ENCODE measurements at places on chromosomes 4 and X. TPM values are rescaled to one million over a fixed set of nuclear protein-coding genes. Genes with fewer than 3 reads are reported as not detected.

HHIP gene
- 0.29 TPM for total RNA-seq

PNMA6F gene
- not detected for total RNA-seq

TMPRSS11F gene
- not detected for total RNA-seq

PWWP3B gene
- total RNA-seq = 1.8 TPM

DNA sequence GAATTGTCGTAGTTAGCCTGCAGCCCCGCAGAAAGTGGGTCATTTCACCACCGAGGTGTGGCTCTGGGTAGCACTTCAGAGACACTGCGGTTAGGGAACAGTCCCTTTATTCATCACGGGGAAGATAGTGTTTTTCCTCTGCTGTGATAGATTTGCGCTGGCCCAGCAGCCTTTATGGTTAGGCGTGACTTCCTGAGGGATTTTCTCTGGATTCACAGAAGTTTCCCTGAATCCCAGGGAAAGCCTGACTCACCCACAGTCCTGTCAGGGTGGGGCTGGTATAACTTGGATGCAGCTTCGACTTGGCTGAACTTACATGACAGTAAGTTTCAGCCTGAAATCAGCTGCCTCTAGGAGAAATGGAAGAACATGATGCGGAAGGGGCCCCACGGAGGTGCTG lies 196.3 kb upstream of the HHIP start:
- no peaks in the 10 kb centered on the region for H3K27me3 ChIP-seq
- H3K27ac ChIP-seq = no peak overlapping the region
- DNase-seq = peak; percentile 46

GRCh38 chr4:18075823-18076433 lies 54.4 kb upstream of the LCORL start:
- H3K36me3 ChIP-seq = no peaks in the 10 kb centered on the region
- no peak for DNase-seq
- H3K27ac ChIP-seq = no peak overlapping the region
- H3K4me3 ChIP-seq = no peak overlapping the region
- no peaks in the 10 kb centered on the region for H3K4me1 ChIP-seq

GRCh38 chrX:125953814-125954213 lies 212.3 kb downstream of the DCAF12L2 start:
- DNase-seq = no peak
- no peaks in the 10 kb centered on the region for H3K36me3 ChIP-seq
- no peaks in the 10 kb centered on the region for H3K4me1 ChIP-seq
- H3K27me3 ChIP-seq = no peaks in the 10 kb centered on the region

- H3K27ac ChIP-seq = no peak overlapping the region
- peaks cover 24% of the 10 kb centered on the region for H3K4me1 ChIP-seq
- no peaks in the 10 kb centered on the region for H3K27me3 ChIP-seq
- H3K36me3 ChIP-seq = no peaks in the 10 kb centered on the region
Measured at GRCh38 chr4:156939801-156940200, 31.8 kb downstream of the PDGFC start.

GRCh38 chrX:102959471-102959870 lies 22.4 kb downstream of the RAB40AL start:
- no peak overlapping the region for H3K27ac ChIP-seq
- DNase-seq = no peak

DNA sequence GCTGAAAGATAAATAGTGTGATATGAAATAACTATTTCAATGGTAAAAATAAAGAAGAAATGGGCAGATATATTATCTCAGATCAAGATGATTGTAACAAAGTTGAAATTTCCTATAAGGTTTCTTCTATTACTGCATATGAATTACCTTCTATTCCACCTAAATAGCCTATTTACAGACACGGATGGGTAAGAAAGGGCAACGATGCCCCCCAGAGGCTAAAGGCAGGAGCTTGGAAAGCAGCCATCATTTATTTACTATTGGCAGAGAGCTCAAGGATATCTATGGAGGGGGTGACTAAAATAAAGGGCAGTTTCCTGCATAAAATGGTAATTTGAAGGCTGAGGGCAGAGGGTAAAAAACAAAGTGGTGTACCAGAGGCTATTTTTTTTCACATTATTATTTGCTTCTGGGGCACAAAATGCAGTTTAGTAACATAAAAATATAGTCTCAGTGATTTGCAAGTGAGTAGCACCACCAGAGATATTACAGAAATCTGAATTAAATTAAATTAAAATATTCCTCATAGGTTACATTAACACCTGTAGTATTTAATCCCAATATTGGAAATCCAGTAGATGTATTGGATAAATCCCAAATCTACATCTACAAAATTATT lies 123.1 kb downstream of the BTC start:
- no peaks in the 10 kb centered on the region for H3K4me1 ChIP-seq
- DNase-seq = no peak
- no peaks in the 10 kb centered on the region for H3K36me3 ChIP-seq
- H3K27me3 ChIP-seq = no peaks in the 10 kb centered on the region
- no peak overlapping the region for H3K4me3 ChIP-seq

DNA sequence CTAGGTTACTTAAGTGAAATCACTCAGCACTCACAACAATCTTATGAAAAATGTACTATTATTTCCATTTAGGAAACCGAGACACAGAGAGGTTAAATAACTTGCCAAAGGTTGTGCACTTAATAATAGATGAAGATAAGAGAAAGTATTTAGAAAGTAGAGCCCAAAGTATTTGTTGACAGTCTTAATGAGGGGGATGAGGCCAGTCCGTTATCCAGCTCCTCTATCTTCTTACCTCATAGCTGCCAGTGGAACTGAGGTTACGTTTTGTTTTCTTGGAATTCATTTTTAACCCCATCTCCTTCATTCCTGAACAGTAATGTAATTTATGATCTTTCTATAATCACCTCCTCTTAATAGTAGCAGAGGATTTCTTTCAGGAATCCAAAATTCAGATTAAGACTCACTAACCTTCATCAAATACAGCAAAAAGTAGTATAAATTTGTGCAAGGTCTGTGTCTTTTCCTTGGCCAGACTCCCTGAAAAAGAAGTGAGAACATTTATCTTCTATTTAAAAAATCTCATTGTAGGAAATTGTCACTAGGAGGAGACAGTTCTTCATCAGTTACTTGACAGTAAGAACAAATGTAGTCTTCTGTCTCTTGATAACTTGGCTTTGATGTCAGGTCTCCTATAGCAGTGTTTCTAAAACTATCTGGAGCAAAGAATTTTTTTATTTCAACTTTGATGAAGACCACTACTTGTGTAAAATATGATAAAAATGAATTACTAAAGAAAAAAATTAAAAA lies 35.5 kb downstream of the F8 start:
- H3K27ac ChIP-seq = no peak overlapping the region
- DNase-seq = no peak
- no peak overlapping the region for H3K4me3 ChIP-seq
- H3K27me3 ChIP-seq = no peaks in the 10 kb centered on the region
- H3K4me1 ChIP-seq = no peaks in the 10 kb centered on the region

GRCh38 chr4:56723201-56723605 lies 42.1 kb upstream of the HOPX start:
- H3K27me3 ChIP-seq = no peaks in the 10 kb centered on the region
- DNase-seq = no peak
- H3K27ac ChIP-seq = no peak overlapping the region
- H3K4me3 ChIP-seq = no peak overlapping the region

GRCh38 chr4:128516301-128516969 lies 228.8 kb upstream of the PGRMC2 start:
- no peak for DNase-seq
- no peaks in the 10 kb centered on the region for H3K36me3 ChIP-seq
- H3K27ac ChIP-seq = no peak overlapping the region
- H3K27me3 ChIP-seq = no peaks in the 10 kb centered on the region
- H3K4me3 ChIP-seq = no peak overlapping the region

DNA sequence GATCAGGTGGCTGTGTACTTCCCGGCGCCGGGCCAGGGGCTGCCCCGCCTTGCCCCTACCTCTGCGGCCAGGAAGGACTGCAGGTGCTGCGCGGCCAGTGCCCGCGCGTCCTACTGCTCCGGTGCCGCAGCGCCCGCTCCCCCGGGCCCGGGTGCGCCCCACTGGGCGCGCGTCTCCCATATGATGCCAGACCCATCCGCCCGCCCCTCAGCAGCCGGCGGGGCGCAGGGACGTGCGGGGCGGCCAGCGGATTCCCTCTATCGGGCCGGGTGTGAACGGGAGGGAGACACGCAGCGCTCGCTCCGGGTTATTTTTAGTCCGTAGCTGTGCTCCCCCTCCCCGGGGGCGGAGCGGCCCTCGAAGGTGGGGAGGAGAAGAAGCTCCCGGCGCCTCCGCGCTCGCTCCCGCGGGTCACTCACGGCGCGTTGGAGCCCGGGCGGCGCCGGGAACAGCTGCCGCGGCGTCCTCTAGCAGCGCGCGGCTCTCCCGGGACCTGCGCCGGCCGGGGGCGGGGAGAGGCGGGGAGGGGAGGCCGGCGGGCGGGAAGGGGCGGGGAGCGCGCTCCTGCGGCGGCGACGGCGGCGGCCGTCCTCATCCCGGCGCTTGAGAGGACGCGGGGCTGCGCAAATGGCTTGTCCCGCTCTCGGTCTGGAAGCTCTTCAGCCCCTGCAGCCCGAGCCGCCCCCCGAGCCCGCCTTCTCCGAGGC lies 103.6 kb downstream of the UCHL1 start:
- peak; percentile 83 for DNase-seq
- peak overlapping the region; percentile 93 for H3K4me3 ChIP-seq
- H3K27ac ChIP-seq = peak overlapping the region; percentile 89

DNA sequence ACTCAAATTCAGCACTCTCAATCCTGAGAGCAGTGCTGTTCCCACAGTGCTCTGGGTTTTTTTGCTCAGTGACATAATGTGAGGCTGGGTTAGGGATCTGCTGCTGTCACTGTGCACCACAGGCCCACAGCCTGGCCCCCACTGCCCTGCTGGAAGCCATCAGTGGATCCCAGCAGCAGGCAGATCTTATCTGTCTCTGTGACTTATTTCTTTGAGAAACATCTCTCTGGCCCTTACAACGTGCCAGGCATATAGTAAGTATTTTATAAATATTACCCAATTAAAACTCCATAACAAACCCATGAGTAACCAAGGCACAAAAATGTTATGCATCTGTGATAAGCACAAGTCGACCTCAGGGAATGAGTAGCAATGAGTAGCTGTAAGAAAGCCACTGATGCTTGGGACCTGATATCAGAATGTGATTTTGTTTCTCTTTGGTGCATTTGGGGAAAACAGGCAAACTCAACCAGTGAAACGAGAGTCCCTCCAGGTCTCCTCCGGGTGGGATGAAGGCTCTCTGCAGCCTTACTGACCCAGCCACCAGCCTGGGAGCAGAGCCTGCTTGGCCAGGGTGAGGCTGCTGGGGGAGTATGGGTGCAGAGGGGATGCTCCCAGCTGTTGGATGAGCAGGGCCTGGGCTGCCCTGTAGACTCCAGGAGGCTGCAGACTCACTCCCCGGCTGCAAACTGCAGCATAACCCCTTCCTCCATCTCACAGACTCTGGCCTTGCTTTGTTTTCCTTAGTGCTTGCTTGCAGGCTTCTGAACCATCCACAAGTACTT lies 172.7 kb upstream of the LNX1 start:
- no peak overlapping the region for H3K4me3 ChIP-seq
- no peaks in the 10 kb centered on the region for H3K27me3 ChIP-seq

DNA sequence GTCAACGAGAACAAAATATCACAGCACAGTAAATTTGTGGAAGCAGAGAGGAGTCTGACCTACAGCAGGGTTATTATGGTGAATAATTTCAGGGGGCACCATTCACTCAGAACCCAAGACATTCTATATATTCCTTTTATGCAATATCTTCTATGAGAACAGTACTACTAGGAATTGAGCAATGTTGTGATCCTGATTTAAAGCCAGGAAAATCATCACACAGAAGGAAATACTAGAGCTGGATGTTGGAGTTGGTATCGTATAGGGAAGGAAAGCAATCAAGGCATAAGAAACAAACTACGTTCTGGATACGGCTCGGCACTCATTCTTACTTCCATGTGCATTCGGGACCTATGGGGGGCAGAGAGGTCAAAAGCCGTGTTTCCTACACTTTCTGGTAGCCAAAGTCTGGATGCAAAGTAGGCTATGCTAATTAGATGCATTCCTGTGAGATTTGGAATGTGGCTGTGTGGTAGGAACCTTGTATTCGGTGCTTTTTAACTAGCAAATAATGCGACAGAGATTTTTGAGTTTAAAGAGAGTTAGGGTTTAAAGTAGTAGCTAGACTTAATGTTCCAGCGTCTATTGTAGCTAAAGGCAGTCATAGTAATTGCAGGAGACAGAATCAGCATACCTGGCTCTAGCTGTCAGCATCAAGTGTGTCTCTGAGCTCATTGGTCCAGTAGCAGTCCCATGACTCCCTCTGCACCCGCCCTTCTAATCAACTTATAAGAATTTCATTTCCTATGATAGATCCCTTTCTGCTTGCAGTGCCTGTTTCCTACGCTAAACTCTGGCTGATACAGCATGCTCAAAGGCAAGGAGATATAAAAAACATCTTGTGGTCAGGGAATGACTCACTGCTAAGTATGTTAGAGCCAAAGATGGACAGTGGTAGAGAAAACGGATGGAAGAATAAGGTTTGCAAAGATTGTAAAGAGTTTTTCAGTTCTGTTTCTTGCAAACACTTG lies 43.3 kb upstream of the PDGFC start:
- H3K4me1 ChIP-seq = no peaks in the 10 kb centered on the region
- H3K27me3 ChIP-seq = no peaks in the 10 kb centered on the region
- H3K27ac ChIP-seq = no peak overlapping the region
- no peak overlapping the region for H3K4me3 ChIP-seq
- no peaks in the 10 kb centered on the region for H3K36me3 ChIP-seq
- no peak for DNase-seq

DNA sequence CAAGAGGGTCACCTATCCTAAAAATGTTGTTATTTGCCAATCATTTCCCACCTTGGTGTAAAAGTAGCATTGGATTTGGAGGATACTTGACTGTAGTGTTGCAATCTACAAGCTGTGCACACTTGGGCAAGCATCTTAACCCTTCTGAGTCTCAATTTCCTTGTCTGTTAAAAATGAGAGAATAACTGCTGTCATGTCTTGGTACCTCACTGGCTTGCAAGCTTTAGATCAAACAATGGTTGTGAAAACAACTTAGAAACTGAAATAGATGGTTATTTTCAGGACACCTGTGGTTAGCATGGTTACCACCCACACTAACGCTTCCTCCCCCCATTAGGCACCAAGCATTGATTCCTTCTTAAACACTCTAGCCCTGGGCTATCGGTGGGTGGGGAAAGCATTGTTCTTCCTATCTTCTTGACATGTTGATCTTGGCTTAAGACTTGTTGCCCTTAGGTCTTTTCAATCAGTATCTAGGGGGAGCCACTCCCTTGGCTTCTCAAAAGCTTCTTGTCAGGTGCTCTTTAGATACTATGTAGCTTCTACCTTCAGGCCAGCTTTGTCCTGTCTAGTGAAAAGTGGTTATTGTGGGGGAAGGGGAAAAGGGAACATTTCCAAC lies 10.6 kb upstream of the AMOT start:
- no peak overlapping the region for H3K27ac ChIP-seq
- H3K4me3 ChIP-seq = no peak overlapping the region
- no peaks in the 10 kb centered on the region for H3K27me3 ChIP-seq
- no peak for DNase-seq
- no peaks in the 10 kb centered on the region for H3K36me3 ChIP-seq

DNA sequence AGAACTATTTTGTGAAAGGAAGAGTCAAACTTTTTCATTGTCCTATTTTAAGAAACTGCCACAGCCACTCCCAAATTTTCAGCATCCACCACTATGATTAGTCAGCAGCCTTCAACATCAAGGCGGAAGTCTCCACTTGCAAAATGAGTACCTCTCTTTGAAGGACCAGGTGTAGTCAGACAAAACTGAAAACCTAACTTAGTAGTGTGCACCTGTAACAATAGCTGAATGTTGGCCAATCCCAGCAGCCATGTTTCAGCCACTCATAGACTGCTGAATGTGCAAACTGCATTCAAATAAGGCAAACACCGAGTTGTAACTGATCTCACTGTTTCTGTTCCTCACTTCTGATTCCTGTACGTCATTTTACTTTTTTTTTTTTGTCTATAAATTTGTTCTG lies 341.1 kb downstream of the IL15 start:
- no peaks in the 10 kb centered on the region for H3K36me3 ChIP-seq
- no peaks in the 10 kb centered on the region for H3K4me1 ChIP-seq
- no peak overlapping the region for H3K4me3 ChIP-seq

Measured in gastrocnemius medialis (tissue), 4 donors.